ENCODE measurements at places on chromosomes 1 and 21.

DNA sequence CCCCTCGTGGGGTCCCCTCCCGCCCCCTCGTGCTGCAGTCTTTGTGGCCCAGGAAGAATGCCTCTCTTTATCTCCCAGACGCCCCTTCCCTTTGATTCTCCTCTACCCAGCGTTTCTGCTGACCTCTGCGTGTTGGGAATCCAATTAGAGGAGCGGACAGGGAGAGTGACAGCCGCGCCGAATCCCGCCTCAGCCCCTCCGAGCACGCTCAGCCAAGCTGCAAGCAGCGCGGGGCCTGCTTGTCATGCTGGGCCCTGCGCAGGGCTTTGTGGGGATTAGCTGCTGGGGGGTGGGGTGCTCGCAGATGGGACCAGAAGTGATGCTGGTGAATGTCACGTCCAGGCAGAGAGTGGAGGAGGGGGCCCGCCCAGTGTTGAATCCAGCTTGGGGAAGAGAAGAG is 91.1 kb downstream of the EPHB2 start:
- DNase-seq = no peak

DNA sequence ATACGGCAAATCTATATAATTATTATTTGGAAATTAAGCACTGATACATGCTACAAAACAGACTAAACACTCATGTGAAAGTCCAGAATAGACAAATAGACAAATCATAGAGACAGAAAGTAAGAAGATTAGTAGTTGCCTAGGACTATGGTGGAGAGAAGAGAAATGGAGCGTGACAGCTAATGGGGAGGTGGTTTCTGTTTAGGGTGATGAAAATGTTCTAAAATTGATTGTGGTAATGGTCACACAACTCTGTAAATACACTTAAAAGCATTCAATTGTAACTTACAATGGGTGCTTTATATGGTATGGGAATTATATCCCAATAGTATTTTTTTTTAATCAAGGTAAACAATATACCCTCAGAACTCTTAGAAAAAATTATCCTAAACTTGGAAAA is 20.4 kb upstream of the ITLN2 start:
- no peak for DNase-seq

- no peak for DNase-seq
These were observed 7.6 kb upstream of the SHISA4 start for GRCh38 chr1:201880928-201881571.

DNA sequence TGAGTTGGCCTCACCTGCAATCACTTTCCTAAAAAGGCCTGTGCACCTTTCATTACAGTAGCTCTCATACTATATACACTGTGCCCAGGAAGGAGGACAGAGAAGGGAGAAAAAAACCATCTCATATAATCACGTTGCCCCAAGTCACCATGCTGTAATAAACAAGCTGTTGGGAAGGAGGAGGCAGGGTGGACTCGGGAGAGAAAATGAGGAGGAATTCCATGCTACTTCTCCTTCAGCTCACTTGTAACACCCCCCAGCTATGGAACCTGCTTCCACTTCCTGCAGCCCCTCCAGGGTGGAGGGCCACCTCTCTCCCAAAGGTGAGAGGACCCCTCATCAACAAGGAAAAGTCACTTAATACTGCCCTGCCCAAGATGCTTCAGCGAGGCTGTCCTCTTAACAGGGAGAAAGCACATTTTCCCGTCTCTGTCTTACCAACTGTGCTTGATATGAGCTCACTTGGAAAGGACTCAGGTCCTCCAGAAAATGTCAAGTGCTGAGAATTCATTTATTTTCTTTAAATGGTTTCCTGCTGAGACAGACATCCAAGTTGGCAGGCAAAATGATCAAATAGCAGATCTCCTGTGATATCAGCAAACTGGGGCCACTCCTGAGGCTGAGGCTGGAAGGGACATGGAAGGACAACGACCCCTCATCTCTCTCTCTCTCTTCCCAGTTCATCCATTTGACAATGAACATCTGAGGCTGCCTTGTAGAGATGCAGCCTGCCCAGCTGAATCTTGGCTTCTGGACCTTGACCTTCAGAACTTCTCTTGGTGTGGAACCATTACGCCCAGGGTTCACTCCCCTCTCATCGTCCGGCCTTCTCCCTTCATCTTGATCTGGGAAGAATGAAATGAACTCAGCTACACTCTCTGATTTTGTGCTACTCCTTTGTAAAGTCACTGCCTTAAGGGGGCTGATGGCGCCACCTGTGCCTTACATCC is 54.0 kb downstream of the CAPN9 start:
- DNase-seq = no peak

GRCh38 chr1:236142253-236143103 is at the start of gene GPR137B:
Gene GPR137B, plus strand, starts transcription at chr1:236142539. Its CDS starts 84 bp downstream, at chr1:236142623.
- DNase-seq = peak; percentile 51

DNA sequence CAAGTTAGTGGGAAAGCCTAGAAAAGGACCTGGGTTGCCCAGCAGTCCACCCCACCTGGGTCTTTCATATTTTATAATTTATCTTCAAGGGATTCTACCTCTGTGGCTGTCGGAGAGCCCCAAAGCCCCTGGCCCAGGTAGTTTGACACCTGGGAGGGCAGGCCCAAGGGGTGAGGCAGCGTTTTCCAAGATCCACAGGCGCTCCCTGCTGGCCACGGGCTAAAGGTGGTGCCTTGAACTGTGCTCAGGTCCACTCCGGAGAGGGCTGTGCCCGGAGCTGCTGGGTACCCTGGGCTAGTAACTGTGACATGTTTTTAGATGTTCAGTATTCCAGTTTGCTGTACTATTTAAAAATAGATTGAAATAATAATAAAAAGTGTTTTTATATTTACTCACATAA is 37.2 kb upstream of the CRNN start:
- DNase-seq = no peak

DNA sequence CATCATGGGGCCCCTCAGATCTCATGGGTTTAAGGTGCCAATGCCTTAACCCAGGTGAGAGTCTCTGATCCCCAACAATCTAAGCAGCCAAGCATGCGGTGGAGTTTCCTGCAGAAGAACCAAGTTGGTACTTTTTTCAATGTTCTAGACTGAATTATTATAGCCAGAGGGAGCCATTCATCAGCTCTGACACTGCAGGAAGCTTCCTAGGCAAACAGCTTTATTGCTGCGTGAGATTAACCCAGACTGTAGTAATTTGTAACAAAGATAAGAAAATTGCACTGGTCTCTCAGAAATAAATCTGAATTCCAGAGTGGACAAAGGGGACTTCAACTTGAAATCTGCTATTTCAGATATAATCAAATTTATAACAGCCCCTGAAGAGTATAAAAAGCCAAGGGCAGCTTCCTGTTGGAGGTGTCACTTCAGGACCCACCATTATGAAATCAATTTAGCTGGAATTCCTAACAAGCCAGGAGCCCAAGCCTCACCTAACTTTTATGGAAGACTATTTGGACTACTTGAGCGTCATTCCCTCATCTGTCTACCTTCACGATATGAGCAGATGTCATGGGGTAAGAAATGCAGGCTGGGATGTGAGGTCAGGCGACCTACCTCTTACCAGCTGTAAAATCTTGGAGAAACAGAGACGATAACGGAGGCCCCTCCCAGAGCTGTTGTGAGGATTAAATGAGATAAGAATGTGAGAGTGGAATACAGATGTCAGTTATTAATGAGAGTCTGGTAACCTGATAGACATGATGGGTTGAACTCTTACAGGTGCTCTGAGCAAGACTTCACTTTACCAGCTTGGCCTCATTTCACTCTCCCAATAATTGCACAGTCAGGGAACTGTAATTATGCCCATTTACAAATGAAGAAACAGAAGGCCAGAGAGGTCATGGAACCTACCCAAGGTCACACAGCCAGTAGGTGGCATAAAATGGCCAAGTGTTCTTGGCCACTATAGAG is 135.1 kb downstream of the RRAGC start:
- no peak for DNase-seq

DNA sequence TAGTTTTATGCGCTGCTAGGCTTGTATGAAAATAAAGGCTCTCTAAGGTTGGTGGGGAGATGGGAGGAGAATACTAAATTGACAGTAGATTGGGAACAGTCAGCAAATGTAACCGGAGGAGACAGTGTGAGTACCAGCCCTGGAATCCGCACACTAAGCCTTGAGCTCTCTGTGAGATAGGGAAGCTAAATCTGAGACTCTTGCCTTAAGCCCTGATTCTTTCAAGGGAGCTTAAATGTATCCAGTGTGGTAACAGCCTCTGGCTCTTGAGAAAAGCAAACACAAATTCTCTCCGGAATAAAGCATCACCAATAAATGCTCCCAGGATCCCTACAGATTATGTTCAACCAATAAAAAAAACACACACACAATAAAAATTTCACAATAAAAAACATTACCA is 33.0 kb upstream of the PDPN start:
- no peak for DNase-seq

DNA sequence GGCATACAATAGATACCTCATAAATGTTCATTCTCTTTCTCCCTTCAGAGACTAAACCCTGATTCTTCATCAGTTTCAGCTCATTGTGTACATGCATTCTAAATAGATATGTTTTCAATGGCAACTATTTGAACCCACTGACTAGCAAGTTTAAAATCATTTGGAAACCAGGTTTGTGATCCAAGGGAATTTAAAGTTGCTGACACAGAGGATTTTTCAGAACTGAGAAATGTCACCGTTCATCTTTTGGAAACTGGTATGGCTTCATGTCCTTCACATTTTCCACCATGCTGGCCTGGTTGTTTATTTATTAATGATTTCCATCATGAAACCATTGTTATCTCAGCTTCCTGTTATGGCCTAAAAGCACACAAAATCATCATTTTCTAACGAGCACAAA is 81.8 kb upstream of the BARHL2 start:
- DNase-seq = no peak

DNA sequence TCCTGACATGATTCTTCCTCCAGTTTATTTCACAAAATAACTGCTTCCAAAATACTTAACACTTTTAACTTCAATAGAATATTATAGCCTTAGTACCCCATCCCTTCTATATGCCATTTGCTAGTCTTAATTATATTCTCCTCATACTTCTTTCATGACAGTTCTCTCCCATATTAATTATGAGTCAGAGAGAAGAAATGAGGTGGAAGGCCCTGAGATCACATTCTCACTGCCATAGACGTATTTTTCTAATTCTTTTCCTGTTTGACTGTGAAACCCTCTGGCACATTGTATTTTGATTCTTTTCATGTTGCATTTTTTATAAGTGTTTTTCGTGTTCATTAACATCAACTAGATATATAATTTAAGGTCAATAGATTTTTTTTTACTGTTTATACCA is 88.4 kb downstream of the GTF2B start:
- no peak for DNase-seq

- DNase-seq = peak; percentile 36
These were observed 956 bp downstream of the CPLANE2 start for GRCh38 chr1:16235944-16236510.

GRCh38 chr1:201847150-201847549 is 18.2 kb downstream of the IPO9 start:
- DNase-seq = no peak

DNA sequence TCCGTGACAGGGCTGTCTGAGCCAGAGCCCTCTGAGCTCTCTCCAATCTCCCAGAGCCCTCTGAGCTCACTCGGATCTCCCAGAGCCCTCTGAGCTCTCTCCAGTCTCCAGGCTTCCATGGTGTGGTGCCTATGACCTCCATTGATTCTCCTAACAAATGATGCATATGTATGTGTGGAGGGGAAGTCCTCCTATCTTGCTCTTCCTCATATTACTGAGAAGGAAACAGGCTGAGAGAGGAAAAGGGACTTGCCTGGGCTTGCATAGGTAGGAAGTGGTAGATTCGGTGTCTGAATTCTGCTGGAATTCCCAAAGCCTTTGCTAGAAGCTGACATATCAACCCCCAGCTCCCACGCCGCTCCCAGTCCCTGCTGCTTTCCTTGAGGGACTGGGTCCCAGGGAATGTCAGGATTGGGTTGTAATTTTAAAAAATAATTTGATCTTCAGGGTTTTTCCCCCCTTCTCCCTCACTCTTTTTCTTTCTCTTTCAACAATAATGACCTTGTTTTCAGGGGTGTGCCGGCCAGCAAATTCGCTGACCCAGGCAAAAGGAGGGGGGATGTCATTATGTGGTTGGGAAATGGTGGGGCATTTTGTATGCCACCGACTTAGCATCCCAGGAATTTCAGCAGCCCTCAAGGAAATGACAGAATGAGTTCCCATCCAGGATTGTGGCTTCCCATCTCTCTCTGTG is 42.3 kb upstream of the RUNX3 start:
- DNase-seq = no peak

GRCh38 chr1:155131285-155131684 is 3.6 kb downstream of the EFNA1 start:
- no peak for DNase-seq

- no peak for DNase-seq
These were observed 42.1 kb upstream of the NEGR1 start for GRCh38 chr1:72324451-72324850.
